ENCODE measurements at places on chromosomes 5 and 9.

GRCh38 chr9:94014920-94015319, 59.8 kb upstream of the BARX1 start:
- DNase-seq, result no peak

DNA sequence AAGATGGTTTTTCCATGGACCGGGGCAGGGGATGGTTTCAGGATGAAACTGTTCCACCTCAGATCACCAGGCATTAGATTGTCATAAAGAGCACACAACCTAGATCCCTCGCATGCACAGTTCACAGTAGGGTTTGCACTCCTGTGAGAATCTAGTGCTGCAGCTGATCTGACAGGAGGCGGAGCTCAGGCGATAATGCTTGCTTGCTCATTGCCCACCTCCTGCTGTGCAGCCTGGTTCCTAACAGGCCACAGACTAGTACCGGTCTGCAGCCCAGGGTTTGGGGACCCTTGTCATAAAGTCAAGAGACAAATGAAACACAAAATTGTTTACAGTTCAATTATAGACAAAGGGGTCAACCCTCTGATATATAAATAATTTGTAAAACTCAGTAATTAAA, 101.7 kb downstream of the RANBP17 start:
- no peak for DNase-seq

GRCh38 chr5:79109527-79110492, 1.8 kb upstream of the BHMT start:
- DNase-seq, result peak; percentile 61

GRCh38 chr9:1959371-1959770, 55.8 kb upstream of the SMARCA2 start:
- no peak for DNase-seq

- DNase-seq, result no peak
Measured at GRCh38 chr9:2109069-2109650, 94.0 kb downstream of the SMARCA2 start.

GRCh38 chr9:12631866-12632265, 61.3 kb upstream of the TYRP1 start:
- DNase-seq, result no peak

- DNase-seq, result no peak
Measured at GRCh38 chr9:104984542-104984941, 56.6 kb upstream of the ABCA1 start.

All from H9 (cell line).